ENCODE measurements at places on chromosomes 7 and 10.

GRCh38 chr10:111522141-111522540, 445.3 kb downstream of the ADRA2A start:
- ATAC-seq, result no peak

DNA sequence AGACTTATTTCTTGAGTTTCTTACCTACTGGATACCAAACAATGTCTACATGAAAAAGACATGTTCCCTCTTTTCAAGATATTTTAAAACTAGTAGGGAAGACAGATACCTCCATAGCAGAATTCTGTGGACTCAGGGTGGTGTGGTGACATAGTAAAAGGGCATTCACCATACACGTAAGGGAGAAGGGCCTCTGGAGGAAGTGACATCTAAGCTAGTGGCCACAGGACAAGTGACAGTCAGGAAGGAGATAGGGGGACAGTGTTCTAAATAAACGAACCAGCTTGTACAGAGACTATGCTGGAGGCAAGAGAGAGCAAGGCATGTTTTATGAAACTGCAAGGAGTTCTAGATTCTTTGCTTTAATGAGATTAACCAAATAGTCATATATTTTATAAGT, 321.7 kb upstream of the LRGUK start:
- ATAC-seq, result no peak

- ATAC-seq, result no peak
Measured at GRCh38 chr7:6284461-6285360, 12.3 kb upstream of the CYTH3 start.

DNA sequence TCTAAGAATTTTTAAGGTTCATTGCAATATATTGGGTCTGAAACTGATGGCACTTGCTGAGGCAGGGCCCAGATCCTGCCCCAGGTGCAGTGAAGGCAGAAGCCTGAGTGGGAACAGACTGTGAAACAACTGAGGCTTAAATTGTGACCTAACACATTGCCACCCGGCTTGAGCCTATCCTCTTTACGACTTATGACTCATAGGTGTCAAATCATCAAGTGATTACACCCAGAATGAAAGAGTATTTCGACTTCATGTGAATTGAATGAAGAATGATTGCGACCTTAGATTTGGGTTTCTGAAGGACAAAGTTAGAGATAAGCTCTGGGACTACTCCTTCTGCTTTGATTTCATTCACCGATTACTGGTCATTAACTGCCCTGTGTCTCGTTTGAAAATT, 200.9 kb downstream of the CREB5 start:
- peak; percentile 64 for ATAC-seq

DNA sequence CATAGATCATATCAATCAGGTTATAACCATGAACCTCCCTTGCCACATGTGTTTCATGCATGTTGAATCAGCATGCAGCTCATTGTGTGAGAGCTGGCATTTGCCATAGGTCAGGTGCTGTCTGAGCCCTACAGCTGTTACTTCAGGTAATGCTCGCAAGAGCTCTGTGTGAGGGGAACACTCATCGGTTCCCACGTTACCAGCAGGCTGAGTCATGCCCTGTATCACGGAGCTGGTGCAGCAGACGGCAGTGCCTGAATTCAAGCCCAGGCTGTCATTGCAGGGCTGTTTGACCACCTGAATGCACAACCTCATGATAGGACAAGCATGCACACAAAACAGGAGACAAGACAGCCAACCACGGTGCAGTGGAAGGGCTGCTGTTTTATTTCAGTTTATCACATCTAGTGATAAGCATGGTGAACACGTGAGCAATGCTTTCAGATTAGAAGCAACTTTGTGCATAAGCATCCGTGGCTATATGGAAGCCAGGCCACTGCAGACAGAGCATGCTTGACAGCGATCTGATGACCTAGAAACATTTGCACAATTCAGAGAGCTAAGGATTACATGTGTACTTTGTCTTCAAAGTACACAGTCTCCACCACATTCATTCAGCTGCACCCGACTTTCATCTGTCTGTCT, 56.4 kb upstream of the PFKP start:
- ATAC-seq, result peak; percentile 89

- no peak for ATAC-seq
Measured at GRCh38 chr7:128936798-128937197, 929 bp upstream of the IRF5 start.

GRCh38 chr7:2109936-2110609, 122.7 kb downstream of the MAD1L1 start:
- ATAC-seq, result peak; percentile 93

DNA sequence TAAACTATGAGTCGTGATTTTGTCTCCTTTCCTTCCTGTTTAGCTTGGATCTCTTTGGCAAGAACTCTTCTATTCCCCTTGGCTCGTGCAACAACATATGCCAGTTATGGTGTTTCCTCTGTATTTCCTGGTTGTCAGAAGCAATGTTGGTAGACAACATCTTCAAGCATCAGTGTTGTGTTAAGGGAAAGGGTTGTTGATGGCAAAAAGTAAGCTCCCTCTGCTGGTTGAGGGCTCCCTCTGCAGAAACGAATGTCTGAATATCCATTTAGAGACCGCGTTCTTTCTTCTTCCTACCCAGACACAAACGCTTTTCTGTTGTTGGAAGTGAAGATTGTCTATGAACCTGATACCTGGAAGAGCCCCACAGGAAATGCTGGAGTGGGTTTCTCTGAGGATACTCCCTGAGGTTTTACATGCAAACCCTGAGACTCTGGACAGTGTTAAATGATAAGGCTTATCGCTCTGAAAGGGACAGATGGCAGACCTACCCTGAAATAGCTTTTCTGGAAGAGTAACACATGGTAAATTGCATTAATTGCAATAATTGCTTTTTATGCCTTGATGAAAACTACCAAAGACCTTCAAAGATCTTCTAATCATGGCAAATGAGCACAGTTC, 23.5 kb upstream of the C1QL3 start:
- ATAC-seq, result peak; percentile 66

- no peak for ATAC-seq
Measured at GRCh38 chr7:44132039-44132438, 8.7 kb upstream of the POLD2 start.

- no peak for ATAC-seq
Measured at GRCh38 chr7:157486007-157486755, 149.4 kb downstream of the DNAJB6 start.

- ATAC-seq, result no peak
Measured at GRCh38 chr10:45557275-45557905, 115.2 kb downstream of the ZFAND4 start.

DNA sequence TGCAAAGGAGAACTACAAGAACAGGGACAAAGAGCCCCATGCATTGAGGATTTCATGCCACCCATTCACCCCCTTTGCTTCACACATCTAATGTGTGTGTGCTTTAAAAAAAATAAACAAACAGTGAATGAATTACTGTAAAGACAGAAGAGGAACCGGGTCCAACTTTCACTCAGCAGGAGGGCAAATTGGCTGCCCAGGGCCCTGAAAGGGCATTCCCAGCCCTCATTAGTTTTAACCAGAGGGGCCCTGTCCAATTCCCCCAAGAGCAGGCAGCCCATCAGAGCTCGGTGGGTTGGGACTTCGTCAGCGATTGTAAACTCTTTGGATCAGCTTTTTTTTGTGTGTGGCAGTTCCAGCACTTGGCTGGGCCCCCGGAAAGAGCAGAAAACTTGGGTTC, 73.6 kb upstream of the PDZD8 start:
- ATAC-seq, result no peak

- ATAC-seq, result no peak
Measured at GRCh38 chr7:151665368-151665767, 145.7 kb upstream of the RHEB start.

DNA sequence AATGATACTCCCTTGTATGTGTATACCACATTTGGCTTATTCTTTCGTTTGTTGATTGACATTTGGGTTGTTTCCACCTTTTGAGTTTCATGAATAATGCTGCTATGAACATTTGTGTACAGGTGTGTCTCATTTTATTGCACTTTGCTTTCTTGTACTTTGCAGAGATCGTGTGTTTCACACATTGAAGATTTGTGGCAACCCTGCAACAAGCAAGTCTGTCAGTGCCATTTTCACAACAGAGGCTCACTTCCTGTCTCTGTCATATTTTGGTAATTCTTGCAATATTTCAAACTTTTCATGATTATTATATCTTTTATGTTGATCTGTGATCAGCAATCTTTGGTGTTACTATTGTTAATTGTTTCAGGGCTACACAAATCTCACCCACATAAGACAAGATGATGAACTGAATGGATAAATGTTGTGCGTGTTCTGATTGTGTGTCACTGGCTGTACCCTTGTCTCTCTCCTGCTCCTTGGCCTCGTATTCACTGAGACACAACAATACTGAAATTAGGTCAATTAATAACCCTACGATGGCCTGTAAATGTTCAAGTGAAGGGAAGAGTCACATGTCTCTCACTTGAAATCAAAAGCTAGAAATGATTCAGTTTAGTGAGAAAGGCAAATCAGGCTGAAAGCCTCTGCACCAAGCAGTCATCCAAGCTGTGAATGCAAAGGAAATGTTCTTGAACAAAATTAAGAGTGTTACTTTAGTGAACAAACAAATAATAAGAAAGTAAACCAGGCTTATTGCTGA, 133.6 kb upstream of the JCAD start:
- ATAC-seq, result no peak

DNA sequence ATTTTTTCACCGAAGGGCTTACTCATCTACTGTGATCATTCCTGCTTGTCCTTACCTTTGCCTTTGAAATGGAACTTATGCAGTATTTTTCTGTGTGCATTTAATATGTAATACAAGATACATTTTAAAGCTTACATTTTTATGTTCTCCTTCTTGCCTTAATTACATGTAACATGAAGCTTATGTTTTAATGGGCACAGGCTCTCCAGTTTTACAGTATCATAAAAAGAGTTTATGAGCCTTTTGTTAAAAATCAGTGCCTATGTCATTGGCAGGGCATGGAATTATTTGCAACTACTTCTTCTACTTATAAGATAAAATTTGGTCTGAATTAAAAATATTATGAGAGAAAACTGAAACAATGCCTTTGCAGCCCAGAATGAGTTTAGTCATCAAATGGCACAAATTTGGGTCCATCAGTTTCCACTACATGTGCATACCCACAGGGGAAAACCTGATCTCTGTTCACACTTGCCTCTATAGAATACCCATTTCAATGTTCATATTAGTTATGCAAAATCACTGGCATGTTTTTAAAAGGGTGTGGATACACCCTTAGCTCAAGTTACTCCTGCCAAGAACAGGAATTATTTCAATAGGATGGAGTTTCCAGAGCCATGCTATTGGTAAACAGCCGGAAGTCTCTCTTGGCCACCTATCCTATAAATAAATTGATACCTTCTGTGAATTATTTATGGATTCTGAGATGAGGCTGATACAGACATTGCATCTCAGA, 27.9 kb upstream of the WNT16 start:
- ATAC-seq, result no peak

- no peak for ATAC-seq
Measured at GRCh38 chr10:9602998-9603397, 1414.7 kb upstream of the CELF2 start.

GRCh38 chr10:104268405-104268712, 625 bp upstream of the GSTO2 start:
- no peak for ATAC-seq

DNA sequence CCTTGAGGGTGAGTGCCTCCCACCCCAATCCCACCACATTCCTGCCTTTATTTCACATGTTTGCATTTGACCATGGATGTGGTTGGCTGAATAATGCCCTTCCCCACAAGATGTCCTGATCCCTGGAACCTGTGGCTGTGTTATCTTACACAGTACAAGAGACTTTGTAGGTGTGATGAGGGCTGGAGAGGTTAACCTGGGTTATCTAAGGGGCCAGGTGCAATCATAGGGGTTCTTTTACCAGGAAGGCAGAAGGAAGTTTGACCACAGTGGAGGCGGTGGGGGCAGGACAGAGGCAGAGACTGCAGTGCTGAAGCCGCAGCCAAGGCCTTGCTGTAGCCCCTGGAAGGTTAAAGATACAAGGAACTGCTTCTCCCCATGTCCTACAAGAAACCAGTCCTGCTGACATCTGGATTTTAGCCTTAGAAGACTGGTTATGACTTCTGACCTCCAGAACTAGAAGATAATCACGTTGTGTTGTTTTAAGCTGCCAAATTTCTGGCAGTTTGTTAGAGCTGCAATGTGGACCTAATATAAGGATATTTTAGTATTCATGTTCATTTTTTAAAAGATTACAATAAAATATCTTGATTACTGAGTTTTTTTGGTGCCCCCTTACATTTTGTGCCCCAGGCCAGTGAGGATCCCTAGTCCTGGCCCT, 136.6 kb downstream of the ARHGAP22 start:
- no peak for ATAC-seq

GRCh38 chr7:98646465-98646864, 29.4 kb downstream of the NPTX2 start:
- ATAC-seq, result no peak

DNA sequence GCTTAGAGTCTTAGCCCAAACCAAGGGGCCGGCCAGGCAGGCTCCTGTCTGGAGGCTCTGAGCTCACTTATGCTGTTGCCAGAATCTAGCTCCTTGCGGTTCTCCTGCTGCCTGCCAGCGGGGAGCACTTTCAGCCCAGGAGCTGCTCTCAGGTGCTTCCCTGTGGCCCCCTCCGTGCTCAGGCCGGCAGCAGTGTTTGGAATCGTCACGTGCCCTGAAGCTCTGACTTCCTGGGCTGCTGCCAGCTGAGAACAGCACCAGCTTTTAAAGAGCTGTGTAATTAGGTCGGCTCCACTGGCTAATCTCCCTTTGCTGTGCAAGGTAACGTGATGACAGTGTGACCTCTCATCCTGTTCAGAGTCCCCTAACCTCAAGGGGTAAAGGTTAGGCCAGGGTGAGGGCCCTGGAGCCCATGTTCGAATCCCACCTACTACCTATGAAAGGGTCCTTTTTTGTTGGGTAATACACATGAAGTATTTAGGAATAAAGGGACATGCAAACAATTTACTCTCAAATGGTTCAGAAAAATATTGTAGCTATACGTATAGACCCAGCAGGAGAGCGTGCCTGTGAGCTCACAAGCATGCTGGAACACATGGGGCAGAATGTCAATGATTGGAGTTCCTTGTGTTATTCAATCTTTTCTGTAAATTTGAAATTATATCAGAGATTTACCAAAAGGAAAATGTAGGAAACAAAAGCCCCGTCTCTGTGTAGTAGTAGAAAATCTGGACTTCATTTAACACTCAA, 16.6 kb downstream of the ZNF862 start:
- ATAC-seq, result peak; percentile 68

- no peak for ATAC-seq
Measured at GRCh38 chr7:149027055-149027454, 1.2 kb downstream of the PDIA4 start.

- no peak for ATAC-seq
Measured at GRCh38 chr7:20288036-20288435, 42.7 kb upstream of the ITGB8 start.

- peak; percentile 82 for ATAC-seq
Measured at GRCh38 chr7:51316262-51316665, 345 bp downstream of the COBL start.

GRCh38 chr7:85681241-85681640, 494.4 kb upstream of the SEMA3D start:
- ATAC-seq, result no peak

GRCh38 chr10:60043561-60044241, 137.3 kb upstream of the CCDC6 start:
- no peak for ATAC-seq

- peak; percentile 2 for ATAC-seq
Measured at GRCh38 chr10:35089611-35090161, 455 bp downstream of the CUL2 start.

Data from motor neuron (in vitro differentiated cells).